ENCODE measurements at places on chromosomes 5 and 9.

GRCh38 chr9:138114501-138115245, 237.1 kb downstream of the CACNA1B start:
- no peak for DNase-seq

- DNase-seq: peak; percentile 12
Observed at GRCh38 chr9:89710697-89711096, 105.9 kb downstream of the GADD45G start.

GRCh38 chr5:114118511-114118910, 243.4 kb upstream of the KCNN2 start:
- DNase-seq: no peak

DNA sequence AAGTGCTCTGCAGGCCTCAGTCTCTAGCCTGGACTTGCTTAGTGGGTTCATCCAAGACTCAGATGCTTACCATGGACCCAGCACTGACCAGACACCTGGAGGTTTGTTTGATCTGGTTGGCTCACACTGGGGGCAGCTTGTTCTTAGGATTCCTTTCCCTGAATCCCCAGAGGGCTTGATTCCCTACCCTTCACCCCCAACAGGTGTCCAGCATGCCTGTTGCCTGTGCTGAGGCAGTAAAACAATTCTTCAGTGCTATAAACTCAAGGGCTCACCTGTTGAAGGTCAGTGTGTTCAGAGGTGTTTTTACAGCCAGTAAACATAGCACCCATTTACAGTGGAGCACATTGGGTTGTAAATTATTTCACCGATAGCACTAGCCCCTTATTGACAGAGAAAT, 123.8 kb upstream of the KLF4 start:
- DNase-seq: no peak

- DNase-seq: peak; percentile 8
Observed at GRCh38 chr5:136424835-136425584, 59.7 kb upstream of the TRPC7 start.

- DNase-seq: peak; percentile 29
Observed at GRCh38 chr9:88874391-88874790, 116.9 kb upstream of the S1PR3 start.

GRCh38 chr5:102818345-102818744, 63.2 kb downstream of the PAM start:
- no peak for DNase-seq

DNA sequence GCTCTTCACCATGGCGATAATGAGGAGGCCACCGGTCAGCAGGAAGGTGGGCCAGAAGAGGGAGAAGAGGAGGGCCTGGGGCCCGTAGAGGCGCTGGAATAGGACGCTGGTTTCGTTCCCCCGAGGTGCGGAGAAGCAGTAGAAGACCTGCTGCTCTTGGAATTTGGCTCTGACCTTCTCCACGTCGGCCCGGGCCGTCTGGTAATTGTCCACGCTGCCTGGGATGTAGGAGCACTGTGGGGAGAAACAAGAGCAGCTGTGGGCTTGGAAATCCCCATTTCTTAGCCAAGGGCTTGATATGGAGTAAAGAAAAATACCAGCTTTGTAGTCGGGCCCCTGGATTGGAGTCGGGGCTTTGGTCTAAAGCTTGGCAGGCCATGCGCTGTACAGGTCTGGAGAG, 10.4 kb downstream of the KCNMB1 start:
- DNase-seq: no peak

DNA sequence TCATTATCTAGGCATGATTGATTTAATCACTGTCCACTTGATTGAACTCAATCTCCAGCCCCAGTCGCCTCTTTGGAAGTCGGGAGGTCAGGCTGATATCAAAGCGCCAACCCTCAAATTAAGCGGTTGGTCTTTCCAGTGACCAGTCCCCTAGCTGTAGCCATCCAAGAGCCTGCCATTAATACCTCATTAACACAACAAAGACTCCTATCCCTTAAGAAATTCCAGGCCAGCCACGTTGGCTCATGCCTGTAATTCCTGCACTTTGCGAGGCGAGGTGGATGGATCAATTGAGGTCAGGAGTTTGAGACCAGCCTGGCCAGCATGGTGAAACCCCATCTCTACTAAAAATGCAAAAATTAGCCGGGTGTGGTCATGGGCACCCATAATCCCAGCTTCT, 27.4 kb upstream of the GCNT1 start:
- no peak for DNase-seq

- DNase-seq: peak; percentile 1
Observed at GRCh38 chr5:86175224-86175623, 442.5 kb upstream of the COX7C start.

GRCh38 chr9:19404283-19405075, 4.3 kb upstream of the ACER2 start:
- no peak for DNase-seq

Measured in fibroblast of lung (primary cell).